Effector memory CD4-positive, alpha-beta T cell (primary cell): ENCODE measurements at places on chromosomes 4 and X.

DNA sequence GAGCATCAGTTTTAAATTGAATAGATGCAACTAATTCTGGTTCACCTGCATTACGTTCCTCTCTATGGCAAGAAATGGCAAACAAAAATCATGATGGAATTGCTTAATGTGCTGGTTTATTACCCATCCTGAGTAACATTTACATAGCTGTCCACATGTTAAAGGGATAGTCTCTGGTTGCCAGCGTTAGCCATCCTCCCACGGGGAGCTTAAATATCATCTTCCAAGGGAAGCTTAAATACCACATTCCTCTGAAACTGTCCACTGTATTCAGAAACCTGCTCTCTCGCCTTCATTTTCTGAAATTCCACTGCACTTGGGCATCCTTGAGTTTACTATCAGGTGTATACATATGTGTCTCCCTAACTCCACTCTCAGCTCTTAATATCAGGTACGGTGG, 586.6 kb downstream of the TLL1 start:
- no peak for DNase-seq
- H3K4me1 ChIP-seq, result no peaks in the 10 kb centered on the region
- H3K4me3 ChIP-seq, result no peak overlapping the region
- H3K27ac ChIP-seq, result no peak overlapping the region
- H3K27me3 ChIP-seq, result no peaks in the 10 kb centered on the region

- no peak within 1 kb of the TSS for H3K4me3 ChIP-seq
- H3K27me3 ChIP-seq, result no peaks in the 10 kb centered on the region
- H3K27ac ChIP-seq, result no peak within 1 kb of the TSS
- H3K36me3 ChIP-seq, result no peaks in the 10 kb centered on the region
Observed at GRCh38 chrX:111511477-111511876, at the start of gene SERTM2. TSS of gene SERTM2 (plus strand) at chrX:111511645. CDS start at chrX:111518858, 7,213 bp downstream.

DNA sequence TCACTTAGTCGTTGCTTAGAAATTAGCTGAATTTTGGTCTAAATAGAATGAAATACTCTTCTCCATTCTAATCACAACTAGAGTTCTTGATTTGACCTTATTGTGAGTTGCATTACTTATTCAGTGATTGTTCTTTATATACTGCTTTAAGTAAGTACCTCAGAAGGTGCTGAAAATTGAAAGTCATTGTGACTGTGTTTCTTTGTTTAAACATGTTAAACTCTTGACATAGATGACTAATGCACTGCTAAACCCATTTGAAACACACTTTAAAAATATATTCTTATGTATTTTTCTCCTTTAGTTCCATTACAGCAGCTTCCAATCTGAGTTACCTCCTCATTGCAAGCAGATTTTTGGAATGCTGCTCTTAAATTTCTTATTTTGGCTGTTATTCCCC, 9.1 kb downstream of the TSPAN7 start:
- H3K4me3 ChIP-seq, result no peak overlapping the region
- no peak for DNase-seq
- H3K36me3 ChIP-seq, result no peaks in the 10 kb centered on the region
- H3K4me1 ChIP-seq, result no peaks in the 10 kb centered on the region
- no peak overlapping the region for H3K27ac ChIP-seq

DNA sequence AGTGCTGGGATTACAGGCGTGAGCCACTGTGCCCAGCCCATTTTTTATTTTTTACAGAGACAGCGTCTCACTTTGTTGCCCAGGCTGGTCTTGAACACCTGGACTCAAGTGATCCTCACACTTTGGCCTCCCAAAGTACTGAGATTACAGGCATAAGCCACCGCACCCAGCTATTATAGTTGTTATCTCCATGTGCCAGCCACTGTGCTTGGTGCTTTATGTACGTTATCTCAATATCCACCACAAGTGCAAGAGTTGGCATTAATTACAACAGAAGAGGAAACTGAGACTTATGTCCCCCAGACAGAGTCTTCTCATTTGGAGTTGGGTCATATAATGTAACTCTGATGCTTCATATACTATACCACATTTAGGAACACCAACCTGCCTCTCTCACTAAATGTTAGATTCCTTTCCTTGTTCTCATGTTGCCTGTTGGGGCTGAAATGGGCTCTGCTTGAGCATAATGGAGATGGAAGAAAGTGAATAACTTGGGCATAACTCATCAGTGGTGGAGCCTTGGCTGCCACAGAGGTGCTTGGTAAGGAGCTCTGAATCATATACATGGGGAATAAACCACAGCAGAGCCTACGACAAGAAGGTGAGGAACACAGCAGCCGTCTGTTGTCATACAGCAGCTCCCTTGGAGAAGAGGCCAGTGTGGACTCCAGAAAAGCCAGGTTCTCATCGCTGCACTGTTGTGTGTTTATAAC, 84.3 kb downstream of the SPRY1 start:
- no peaks in the 10 kb centered on the region for H3K27me3 ChIP-seq
- no peak overlapping the region for H3K27ac ChIP-seq
- no peak for DNase-seq
- H3K4me3 ChIP-seq, result no peak overlapping the region

- no peak overlapping the region for H3K27ac ChIP-seq
- no peaks in the 10 kb centered on the region for H3K27me3 ChIP-seq
- no peaks in the 10 kb centered on the region for H3K4me1 ChIP-seq
- no peaks in the 10 kb centered on the region for H3K36me3 ChIP-seq
- DNase-seq, result no peak
- no peak overlapping the region for H3K4me3 ChIP-seq
Observed at GRCh38 chr4:57098415-57098814, 11.8 kb downstream of the IGFBP7 start.

GRCh38 chr4:726838-727237, 21.2 kb downstream of the PCGF3 start:
- H3K36me3 ChIP-seq, result peaks cover 7% of the 10 kb centered on the region
- no peak for DNase-seq
- no peaks in the 10 kb centered on the region for H3K27me3 ChIP-seq
- no peak overlapping the region for H3K27ac ChIP-seq
- no peaks in the 10 kb centered on the region for H3K4me1 ChIP-seq

GRCh38 chrX:149013081-149013480, 492.0 kb downstream of the IDS start:
- H3K27me3 ChIP-seq, result no peaks in the 10 kb centered on the region
- H3K4me3 ChIP-seq, result no peak overlapping the region
- no peak for DNase-seq
- H3K36me3 ChIP-seq, result no peaks in the 10 kb centered on the region

GRCh38 chr4:4671774-4672349, 130.0 kb upstream of the STX18 start:
- DNase-seq, result no peak
- H3K27ac ChIP-seq, result no peak overlapping the region
- H3K4me1 ChIP-seq, result no peaks in the 10 kb centered on the region
- H3K36me3 ChIP-seq, result no peaks in the 10 kb centered on the region
- no peaks in the 10 kb centered on the region for H3K27me3 ChIP-seq

GRCh38 chrX:15673970-15674369, 9.4 kb upstream of the CLTRN start:
- DNase-seq, result no peak
- H3K27ac ChIP-seq, result peak overlapping the region; percentile 99
- H3K4me1 ChIP-seq, result peaks cover 5% of the 10 kb centered on the region
- no peaks in the 10 kb centered on the region for H3K36me3 ChIP-seq

DNA sequence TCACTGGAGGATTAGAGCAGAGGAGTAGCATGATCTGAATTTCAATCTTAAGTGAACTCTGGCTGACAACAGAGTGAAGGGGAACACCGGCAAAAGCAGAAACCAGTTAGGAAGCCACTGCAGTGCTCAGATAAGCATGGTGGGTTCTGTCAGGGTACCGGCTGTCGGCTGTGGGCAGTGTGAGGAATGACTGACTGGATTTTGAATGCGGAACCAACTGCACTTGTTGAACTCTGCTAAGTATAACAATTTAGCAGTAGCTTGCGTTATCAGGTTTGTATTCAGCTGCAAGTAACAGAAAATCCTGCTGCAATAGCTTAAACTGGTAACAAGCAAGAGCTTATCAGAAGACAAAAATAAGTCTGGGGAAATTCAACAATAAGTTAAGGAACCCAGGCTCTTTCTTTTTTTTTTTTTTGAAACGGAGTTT, 5.2 kb downstream of the HTT start:
- no peak overlapping the region for H3K27ac ChIP-seq
- no peak overlapping the region for H3K4me3 ChIP-seq
- H3K27me3 ChIP-seq, result no peaks in the 10 kb centered on the region
- no peak for DNase-seq
- no peaks in the 10 kb centered on the region for H3K4me1 ChIP-seq

- H3K4me1 ChIP-seq, result no peaks in the 10 kb centered on the region
- H3K27me3 ChIP-seq, result no peaks in the 10 kb centered on the region
- H3K36me3 ChIP-seq, result no peaks in the 10 kb centered on the region
- no peak for DNase-seq
- H3K4me3 ChIP-seq, result no peak overlapping the region
- no peak overlapping the region for H3K27ac ChIP-seq
Observed at GRCh38 chr4:25925486-25926201, 11.6 kb downstream of the SMIM20 start.

GRCh38 chr4:133559987-133560386, 410.9 kb downstream of the PCDH10 start:
- no peaks in the 10 kb centered on the region for H3K36me3 ChIP-seq
- no peaks in the 10 kb centered on the region for H3K27me3 ChIP-seq
- H3K4me3 ChIP-seq, result no peak overlapping the region
- DNase-seq, result no peak

DNA sequence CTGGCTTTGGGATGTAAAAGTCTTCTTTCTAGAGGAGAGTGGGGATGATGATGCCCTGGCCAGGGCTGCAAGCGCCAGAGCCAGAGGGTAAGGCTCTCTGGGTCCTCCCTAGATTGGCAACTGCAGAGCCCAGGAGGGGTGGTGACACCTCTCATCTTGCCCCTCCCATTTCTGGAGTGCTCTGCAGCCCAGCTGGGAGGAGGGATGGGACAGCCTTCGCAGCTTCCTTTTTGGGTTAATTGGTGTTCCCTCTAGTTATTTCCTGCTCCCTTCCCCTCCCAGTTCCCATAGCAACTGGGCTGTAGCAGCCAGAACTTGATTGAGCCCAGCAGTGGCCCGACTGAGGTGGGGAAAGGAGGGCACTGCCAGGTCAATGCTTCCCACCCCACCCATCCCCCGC, 19.2 kb downstream of the NALF2 start:
- H3K27ac ChIP-seq, result no peak overlapping the region
- no peaks in the 10 kb centered on the region for H3K36me3 ChIP-seq
- no peaks in the 10 kb centered on the region for H3K4me1 ChIP-seq
